Stimulated activated CD4-positive, alpha-beta T cell treated with anti-CD3 and anti-CD28 coated beads, Interleukin-1b, Interleukin-23, amount 100 ng/mL, for 1 hour (primary cell): ENCODE measurements at places on chromosomes 16 and 17.

DNA sequence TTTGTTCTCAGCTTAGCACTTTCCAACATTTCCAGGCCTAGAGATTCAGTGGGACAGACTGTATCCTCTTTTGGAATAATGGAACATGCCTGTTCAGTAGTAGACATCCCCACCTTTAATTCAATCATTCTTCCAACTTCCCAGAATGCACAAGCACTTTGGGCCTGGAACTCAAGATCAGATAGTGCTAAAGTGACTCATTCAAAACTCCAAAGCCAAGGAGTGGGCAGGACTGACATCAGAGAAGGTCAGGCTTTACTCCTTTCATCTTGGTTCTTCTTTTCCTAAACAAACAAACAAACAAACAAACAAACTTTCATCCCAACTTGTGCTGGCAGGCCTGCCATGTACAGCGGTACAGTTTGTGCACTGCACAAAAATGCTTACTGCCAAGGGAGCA, 172.0 kb downstream of the AXIN2 start:
- DNase-seq: no peak

DNA sequence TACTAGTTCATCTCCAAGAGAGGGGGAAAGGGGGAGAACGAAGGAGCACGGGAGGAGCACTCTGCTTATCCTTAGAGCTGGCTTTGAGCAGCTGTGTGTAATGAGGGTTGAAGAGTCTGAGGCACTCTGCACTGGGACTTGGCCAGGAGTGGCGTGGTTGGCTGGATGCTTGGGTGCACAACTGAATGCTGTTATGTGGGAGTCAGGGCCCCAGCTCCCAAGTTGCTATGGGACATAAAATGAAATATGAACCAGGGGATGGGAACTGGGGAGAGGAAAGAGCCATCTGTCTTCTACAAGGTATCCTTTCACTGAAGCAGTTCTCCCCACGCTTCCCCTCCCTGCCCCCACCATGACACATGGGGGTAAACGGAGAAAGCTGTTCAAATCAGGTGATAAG, 105.9 kb upstream of the ANKFN1 start:
- no peak for DNase-seq

GRCh38 chr17:7843536-7844291, 9.7 kb downstream of the KDM6B start:
- peak; percentile 84 for DNase-seq

- no peak for DNase-seq
Measured at GRCh38 chr16:16018705-16019104, 69.3 kb downstream of the ABCC1 start.

GRCh38 chr16:11016993-11017392, 72.6 kb downstream of the CLEC16A start:
- no peak for DNase-seq

- no peak for DNase-seq
Measured at GRCh38 chr16:23640615-23640930, 537 bp downstream of the PALB2 start.

DNA sequence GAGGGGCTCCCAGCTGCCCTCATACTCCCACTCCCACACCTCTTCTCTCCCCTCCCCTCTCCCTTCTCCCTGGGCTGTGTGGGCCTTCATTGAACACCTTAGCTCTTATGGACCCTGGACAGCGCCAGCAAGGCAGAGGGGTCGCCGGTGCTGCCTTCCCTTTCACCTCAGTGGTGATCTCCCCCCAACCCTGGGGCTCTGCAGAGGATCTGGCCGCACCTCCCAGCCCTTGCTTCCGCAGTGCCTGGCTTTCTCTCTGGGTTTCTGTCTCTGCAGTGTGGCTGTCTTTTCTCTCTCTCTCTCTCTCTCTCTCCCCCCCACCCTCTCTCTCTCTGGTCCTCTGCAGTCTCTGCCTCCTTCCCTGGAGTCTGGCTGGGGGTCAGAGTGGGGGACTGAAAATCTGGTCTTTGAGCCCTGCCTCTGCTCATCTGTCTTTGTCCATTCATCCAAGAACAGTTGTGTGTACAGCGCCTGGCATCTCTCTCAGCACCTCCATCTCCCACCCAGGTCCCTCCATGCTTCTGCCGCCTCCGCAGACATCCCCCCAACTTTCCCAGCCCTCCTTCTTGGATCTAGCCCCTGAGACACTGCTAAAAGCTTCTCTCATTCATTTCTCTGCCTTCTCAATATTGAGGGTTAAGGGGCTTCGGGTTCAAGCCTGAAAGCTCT, 1.1 kb downstream of the SEZ6L2 start:
- no peak for DNase-seq
